ENCODE measurements at places on chromosomes 11 and 22.

- DNase-seq = no peak
Measured at GRCh38 chr11:76630600-76631281, 39.8 kb downstream of the LRRC32 start.

DNA sequence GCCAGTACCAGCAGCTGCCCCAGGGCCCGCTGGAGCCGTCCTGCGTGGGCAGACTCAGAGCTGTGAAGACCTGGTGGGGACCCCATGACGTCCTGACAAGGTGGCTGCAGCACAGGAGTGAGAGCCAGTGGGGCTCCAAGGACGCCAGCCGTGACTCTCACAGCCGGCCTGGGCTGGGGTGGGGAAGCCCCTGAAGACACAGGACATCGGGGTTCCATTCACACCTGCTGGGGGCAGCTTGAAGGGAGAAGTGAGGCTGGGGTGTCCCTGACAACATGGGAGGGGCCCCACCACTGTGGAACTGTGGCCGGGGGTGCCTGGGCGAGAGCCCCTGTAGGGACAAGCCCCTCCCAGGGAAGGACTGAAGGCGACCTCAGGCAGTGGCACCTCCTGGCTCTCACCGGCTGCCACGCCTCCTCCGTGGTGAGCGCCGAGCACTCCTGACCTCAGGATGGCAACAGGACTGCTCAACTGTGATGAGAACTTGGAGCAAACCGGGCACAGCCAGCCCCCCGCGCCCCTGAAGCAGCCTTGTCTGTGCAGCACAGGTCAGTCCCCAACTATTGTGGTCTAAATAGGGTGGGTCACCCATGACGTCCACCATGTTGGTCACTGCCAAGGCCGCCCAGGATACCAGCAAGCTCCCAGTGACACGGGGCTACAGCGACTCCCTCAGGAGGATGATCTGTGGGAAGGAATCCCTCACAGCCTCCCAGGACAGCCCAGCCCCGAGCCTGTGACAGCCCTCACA, 22.7 kb upstream of the IL17REL start:
- DNase-seq = no peak

DNA sequence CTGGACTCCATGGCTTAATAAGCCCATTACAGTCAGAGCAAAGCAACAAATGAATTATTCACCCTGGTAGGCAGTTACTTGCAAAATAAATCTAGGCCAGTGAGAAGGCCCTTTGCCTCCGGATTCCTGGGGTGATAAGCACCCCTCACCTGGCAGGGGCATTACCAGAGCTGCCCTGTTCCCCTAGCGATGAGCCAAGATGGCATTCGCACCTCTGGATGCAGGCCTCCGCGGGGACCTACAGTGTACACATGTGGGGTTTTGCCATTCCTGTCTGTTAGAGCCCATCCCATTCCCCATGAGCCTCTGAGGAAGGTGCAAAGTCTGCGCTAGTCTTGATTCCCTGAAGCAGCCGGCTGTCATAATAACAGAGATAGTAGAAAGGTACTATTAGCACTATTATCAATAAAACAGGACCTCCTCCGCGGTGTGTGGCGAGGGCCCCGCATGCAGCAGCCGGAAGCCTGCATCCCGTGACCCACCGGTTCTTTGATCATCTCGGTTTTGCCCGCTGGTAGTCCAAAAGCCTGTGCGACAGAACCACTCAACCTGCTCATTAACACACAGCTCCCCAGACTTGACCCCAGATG, 344.3 kb downstream of the BRD1 start:
- DNase-seq = no peak

DNA sequence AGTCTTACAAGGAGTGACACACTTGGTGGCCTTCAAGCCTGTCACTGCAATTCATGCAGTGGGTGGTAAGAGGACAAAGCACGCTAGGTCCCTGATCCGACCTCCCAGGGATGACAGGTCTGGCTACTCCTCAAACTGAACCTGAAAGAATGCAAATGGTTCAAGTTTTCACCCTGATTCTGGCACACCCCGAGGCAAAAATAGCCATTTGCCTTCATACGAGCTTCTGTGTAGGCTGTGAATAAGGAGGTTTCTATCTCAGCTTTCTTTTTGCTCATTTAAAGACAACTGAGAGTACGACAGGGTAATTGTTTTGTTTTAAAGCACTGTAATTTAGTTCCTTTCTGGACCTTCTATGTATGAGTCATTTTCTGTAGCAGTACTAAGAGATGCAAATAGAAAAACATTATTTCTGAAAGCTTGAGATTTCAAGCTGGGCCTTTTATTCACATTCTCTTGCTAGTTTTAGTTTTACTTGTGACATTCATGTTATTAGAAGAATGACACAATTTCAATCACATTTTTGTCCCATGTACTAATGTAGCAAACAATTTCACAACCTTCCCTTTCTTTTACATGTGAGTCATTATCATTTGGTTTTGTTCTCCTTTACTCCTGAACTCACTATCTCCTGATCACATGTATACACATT, 56.6 kb upstream of the FDX1 start:
- no peak for DNase-seq

DNA sequence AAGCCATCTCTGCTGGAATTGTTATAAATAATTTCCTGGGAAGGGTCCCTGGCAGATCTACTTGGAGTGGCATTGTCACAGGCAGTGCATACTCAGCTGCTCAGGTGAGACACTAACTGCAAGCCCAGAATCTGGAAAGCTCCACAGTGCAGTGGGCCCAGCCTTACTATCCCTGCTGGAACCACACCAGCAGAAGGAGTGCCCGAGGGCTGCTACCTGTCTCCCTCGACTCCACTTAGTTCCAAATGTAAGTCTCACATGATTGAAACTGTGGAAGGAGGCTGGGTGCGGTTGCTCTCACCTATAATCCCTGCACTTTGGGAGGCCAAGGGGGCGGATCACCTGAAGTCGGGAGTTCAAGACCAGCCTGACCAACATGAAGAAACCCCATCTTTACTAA, 14.3 kb upstream of the SYVN1 start:
- DNase-seq = no peak

Data from SW480 (cell line).